ENCODE measurements at places on chromosomes 1 and 21.

GRCh38 chr1:67169496-67169895 lies 3.2 kb downstream of the IL23R start:
- no peak for DNase-seq

DNA sequence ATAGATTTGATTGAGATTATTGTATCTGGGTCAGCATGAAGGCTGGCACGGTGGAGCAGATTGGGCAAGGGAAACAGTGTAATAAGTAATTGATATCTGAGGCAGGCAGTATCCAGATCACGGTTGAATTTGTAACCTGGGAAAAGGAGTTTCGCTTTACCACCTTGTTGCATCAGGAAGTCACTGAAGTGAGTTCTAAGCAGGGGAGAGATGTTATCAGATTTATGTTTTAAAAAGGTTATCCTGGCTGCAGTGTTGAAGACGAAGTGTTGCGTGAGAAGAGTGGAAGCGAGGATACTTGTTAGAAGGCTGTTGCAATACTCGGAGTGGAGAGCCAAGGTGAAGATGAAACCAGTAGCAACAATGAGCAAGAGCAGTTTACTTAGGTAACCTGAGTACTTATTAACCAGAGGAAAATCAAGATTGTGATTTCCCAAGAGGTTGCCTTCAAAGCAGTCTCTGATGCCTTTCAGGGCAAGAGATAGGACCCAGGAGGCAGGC lies 77.8 kb downstream of the LHX9 start:
- DNase-seq: no peak

GRCh38 chr1:57983441-57983840 lies 559.6 kb upstream of the DAB1 start:
- DNase-seq: no peak

GRCh38 chr1:115306146-115306545 lies 31.9 kb downstream of the NGF start:
- DNase-seq: no peak

DNA sequence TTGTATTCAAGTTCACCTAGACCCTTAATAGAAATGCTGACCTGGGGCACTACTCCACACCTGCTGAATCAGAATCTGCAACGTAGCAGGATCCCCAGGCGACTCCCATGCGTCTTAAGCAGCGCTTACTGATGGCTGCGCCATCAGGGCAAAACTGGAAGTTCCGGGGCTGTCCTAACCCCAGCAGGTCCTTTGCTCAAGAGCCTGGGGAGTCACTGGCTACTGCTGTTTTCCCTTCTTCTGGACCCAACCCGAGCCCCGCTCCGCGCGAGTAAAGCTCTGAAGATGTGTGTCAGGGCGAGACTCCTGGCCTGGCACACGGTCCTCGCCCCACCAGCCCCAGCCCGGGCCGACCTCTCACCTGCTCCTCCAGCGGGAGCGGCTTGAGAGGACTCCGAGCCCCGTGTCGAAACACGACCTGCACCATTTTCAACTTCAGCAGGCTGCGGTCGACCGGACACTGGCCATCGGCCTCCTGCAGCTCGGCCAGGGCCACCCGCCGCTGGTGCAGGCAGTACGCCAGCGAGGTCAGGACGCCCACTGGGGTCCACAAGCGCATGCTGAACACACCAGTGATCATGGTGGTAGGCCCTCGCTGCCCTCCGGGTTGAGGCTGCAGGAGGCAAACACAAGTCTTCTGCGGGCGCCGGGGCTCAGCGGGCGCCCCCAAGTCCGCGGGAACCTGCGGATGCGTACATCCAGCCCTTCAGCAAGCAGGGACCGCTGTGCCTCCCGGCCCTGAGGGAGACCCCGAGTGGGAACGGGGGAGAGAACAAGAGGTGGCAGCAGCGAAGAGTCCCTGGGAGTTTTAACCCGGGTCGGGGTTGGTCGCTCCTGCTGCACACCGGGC lies 630 bp downstream of the ACP6 start:
- DNase-seq: no peak

- DNase-seq: no peak
Measured at GRCh38 chr1:209723756-209724693, 19.4 kb downstream of the HSD11B1 start.

DNA sequence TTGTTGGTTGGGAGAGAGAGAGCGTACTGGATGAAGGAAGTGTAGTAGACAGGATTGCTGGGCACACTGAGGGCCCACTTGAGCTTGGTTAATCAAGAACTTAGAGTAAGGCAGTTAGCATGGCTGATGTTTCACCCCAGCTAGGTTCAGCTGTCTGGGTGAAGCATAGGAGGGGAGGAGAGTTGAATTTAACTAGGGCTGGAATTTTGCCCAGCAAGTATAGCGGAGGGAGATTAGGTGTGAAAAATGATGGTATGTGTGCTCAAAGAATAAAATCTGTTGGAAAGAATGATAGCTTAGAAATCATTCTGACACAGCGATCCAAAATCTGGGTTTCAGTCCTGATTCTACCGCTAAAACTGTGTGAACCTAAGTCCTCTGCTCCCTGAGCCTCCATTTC lies 461.5 kb upstream of the PROX1 start:
- no peak for DNase-seq

GRCh38 chr1:53431244-53431643 lies 28.0 kb upstream of the DMRTB1 start:
- DNase-seq: no peak

GRCh38 chr21:15552914-15553494 lies 176.8 kb upstream of the USP25 start:
- DNase-seq: no peak

GRCh38 chr1:53344921-53345838 lies 17.3 kb upstream of the LRP8 start:
- DNase-seq: no peak

DNA sequence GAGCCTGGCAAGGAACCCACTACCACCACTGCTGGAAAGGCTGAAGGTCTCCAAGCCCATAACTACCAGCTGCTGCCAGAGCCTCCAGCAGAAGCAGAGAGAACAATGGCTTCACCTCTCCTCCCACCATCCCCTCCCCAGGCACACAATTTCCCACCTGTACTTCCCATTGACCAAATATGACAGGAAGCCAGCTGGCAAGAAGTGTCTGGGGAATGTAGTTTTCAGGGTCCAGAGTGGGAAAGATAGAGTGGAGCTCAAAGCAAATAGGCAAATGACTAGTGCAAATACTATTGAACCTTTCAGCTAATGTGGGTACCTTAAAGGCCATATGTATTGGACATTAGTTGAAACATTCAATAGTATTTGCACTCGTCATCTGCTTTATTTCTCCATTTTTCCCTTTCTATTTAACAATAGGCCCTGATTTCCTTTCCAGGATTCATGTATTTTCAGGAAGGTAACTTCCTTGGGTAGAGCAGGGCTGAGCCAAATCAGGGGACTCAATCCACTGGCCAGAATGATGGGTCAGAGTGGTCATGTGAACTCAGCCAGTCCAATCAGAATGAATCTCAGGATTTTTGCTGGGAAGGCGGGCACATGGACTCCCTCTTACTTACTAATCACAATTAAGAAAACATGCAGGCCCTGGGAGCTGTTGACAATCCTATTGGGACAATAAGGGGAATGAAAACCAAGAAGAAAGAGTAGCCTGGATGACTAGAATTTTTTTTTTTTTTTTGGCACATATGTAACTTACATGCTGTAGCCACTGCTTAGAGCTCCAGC lies 12.1 kb upstream of the NFYC start:
- no peak for DNase-seq

DNA sequence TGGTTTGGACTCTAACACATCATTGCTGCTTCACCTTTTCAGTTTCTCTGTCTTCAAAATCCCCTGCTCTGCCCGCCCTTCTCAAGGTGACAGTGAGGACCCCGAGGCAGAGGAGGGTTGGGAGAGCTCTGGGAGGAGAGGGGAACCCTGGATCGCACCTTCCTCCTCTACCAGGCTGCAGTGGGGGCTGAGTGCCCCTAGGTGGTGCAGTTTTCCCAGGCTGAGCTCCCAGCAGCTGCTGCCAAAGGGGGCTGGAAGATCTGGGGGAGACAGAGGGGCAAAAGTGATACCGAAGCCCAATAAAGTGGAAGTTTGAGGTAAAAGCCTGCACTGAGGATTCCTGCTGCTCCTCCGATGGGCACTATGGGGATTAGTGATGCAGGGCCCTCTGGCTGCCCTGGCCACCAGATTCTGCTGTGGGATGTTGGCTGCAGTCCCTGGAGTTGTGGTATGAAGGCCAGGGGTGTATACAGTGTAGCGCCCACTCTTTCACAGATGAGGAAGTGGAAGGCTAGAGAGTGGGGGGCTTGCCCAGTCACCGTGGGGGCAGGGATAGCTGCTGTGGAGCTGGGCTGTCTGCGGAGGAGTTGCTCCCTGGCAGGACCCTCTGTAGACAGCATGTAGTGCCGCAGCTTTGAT lies 40.7 kb upstream of the SCMH1 start:
- no peak for DNase-seq

DNA sequence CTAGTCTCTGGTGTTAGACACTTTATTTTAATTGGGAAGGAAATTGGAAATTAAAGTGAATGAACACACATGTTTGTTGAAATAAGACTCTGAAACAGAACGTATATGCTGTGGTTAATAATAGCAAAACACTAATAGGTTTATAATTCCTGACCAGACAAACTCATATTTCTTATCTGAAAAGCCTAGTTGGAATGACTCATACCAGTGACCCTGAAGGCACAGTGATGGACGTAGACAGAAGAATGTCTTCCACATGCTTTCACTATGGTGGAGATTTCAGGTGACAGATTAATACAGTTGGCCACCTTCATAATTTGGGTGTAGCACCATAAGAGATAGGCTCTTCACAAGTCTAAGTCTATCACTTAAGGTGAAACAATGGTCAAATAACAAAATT lies 83.0 kb upstream of the COL11A1 start:
- DNase-seq: no peak

GRCh38 chr1:93665015-93665414 lies 16.6 kb downstream of the BCAR3 start:
- no peak for DNase-seq

- peak; percentile 36 for DNase-seq
Measured at GRCh38 chr1:205711105-205712048, 31.1 kb upstream of the SLC45A3 start.

- no peak for DNase-seq
Measured at GRCh38 chr1:246519514-246519913, 12.4 kb upstream of the SMYD3 start.

DNA sequence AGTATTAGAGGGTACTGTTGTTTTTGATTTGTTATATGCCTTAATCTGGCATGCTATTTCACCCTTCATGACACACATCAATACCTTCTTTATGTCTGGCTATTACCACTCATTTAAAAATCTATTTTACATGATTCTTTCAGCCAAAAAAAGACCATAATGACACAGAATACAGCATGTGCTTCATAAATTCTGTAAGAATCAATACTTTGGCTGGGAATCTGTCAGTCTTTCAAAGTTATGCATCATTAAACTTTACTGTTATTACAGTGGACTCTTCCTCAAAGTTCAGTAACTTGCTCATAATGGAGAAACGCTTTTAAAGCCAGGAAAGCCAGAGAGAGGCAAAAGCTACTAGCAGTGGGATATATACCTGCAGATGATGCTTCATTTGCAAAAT lies 247.2 kb upstream of the ADGRL2 start:
- DNase-seq: no peak

DNA sequence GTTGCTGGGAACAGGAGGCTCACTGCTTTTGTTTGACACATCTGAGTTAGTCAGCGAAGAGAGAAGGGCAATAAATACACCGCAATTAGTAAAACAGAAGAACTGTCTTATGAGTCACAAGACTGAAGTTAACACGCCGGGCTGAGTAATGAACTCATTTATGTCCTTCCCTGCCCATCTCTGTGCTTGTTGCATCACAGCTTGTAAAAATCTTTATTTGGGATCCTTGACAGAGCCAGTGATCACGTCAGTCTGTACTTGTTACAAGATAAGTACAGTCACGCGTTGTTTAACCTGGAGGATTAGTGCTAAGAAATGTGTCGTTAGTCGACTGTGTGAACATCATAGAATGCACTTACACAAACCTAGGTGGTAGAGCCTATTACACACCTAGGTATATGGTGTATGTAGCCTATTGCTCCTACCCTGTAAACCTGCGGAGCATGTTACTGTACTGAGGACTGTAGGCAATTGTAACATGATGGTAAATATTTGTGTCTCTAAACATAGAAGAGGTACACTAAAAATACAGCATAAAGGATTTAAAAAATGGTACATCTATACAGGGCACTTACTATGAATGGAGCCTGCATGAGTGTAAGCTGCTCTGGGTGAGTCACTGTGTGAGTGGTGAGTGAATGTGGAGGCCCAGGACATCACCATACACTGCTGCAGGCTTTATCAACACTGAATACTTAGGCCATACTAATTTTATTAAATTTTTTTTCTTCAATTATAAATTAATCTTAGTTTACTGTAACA lies 272.2 kb downstream of the TNR start:
- DNase-seq: no peak

DNA sequence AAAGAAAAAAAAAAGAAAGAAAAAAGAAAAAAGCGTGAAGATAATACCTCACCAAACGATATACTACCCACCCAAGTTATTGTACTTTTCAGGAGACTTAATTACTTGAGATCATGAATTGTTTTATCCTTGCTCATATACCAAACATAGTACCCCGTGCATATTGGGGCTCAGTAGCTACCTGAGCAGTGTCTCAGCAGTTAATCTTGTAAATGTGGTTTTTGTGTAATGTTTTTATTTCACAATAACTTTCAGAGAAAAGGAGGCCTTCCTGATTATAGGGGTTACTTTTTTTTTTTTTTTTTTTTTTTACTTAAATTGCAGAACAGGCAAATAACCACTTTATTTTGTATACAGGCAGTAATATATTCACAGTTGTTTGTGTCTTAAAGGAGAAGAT lies 80.3 kb downstream of the OSBPL9 start:
- no peak for DNase-seq

GRCh38 chr1:53951697-53952096 lies 5.5 kb downstream of the LRRC42 start:
- no peak for DNase-seq

DNA sequence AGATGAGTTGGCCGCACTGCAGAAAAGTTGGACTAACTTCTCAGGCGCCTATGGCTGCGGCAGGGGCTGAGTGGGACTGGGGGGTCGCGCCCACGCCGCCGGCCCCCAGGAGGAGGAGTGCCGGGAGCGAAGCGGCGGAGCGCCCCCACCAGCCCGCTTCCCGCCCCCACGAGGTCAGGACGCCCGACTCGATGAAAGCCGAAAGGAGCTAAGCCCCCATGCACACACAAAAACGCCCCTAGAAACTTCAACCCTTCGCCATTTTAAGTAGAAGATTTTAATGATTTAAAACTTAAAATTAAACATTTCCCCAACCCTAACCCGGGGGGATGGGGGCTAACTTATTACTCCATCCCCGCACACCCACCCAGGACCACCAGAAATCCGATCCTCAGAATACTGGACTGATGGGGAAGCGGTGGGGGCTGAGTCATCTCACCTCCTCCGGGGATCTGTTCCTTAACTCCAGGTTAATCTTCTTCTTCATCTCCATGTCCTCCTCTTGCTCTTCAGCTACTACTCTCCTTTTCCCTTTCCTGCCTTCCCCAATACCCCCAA lies 539 bp downstream of the ANP32E start:
- no peak for DNase-seq

GRCh38 chr1:184843732-184844495 lies 89.3 kb upstream of the EDEM3 start:
- no peak for DNase-seq
